ENCODE measurements at places on chromosomes 12 and 14.

- DNase-seq = peak; percentile 77
Measured at GRCh38 chr12:67919406-67919805, 69.8 kb upstream of the IFNG-AS1 start.

DNA sequence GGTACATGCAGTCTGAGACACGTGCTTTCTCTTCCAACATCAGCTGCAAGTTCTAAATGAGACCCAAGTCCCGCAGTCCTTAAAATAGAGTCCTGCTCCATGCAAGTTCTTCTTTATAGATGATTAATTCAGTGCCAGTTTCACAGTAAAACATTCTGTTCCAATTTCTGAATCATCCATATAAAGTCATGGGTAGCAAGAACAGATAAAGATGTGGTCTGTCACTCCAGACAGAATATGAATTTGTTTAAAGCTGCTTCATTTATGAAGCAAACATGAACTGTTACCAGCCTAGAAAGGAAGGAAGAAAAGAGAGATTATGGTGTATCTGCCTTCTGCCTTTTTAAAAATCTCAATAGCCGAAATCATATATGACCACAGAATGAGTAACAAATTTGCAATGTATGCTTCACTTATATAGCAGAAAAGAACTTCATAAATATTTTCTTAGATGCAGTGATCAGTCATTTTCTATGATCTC lies 83.3 kb downstream of the KITLG start:
- DNase-seq = no peak

DNA sequence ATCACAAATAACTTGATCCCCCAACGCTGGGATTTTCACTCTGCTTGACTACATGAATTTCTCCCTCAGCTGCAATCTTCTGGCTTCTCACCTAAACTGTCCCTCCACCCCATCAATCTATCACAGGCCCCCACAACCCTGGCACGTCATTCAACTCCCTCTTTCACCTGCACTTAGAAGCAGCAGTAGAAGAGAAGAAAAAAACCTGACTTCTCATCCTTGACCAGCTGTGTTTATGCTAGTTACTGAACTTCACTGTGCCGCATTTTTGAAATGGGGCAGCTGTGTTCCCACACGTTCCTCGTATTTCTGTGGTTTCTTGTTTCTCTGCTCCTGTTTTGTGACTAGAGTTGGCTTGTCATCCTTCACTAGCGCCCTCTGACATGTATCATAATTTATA lies 35.0 kb downstream of the ITPR2 start:
- DNase-seq = no peak

- no peak for DNase-seq
Measured at GRCh38 chr14:68596701-68597100, 196.2 kb downstream of the ZFP36L1 start.

- DNase-seq = no peak
Measured at GRCh38 chr12:131962069-131962468, 12.3 kb downstream of the EP400 start.

DNA sequence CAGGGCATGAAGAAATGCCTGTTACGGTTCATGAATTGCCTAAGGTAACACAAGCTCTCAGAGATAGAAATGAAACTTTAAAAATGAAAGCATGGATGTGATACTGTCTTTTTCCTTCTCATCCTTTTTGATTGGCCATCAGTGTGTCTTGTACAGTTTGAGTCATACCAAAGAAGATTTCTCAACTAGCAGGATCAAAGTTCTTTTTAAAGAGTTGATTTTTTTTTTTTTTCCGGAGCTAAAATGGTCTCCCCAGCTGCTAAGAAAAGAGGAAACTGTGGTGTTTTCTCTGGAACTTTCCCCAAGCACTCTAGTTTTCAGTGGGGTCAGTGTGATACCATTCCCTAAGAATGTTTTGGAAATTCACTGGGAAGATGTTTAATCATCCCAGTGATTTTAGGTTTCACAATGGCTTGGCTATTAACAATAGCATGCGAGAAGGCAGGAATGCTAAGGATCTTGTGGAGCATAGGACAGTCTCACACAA lies 105.0 kb downstream of the ETNK1 start:
- DNase-seq = peak; percentile 95

- DNase-seq = no peak
Measured at GRCh38 chr12:13229504-13229903, 33.0 kb downstream of the EMP1 start.

DNA sequence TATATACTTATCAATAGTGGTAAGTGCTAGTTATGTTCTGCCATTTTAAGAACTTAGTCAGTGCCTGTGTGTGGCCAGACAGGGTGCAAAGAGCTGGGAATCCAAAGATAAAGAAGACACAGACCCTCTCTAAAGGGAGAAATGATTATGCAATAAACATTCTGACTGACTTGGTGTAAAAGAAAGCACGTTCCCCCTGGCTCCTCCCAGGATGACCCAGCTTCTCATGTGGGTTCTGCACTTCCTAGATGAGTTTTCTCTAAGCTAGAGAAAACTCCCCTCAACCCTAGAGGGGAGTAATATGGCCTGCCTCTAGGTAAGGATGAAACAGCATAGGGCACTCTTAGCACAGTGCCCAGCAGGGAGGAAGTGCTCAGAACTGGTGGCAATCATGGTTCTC lies 231.2 kb downstream of the VRK1 start:
- DNase-seq = no peak

DNA sequence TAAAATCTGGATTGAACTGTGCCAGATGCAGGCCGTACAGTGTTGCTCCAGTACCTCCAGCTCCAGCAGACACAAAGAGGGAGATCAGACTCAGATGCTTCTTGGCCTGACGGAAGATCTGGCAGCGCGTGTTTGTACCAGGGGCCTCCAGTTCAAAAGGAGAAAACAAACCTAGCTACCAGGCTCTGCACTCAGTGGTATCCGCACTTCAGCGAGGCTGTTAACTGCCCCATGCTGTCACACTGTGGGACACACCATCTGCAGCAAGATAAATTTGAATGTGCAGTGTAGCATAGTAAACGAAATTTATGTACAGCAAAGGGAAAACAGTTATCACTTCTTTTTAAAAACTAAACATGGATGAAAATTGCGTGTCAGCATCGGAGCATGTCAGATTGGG lies 5.1 kb downstream of the DYNC1H1 start:
- no peak for DNase-seq

DNA sequence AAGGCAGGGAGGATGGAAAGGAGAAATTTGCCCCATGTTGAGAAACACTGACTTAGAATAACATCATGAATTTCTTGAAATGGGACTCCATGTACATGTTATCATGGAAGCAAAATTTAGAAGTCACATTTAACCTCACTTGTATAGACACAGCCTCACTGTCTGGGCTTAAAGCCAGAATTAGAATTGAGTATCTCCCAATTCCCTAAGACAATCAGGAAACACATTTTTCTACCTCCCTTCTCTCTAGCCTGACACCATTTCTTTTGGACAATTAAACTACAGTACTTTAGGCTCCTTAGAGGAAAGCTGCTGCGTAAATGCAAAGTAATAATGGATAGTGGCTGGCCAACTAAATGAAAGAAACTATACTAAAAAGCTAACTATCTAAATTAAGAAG lies 795.5 kb downstream of the C12orf50 start:
- no peak for DNase-seq

- no peak for DNase-seq
Measured at GRCh38 chr12:3149515-3150307, 72.5 kb downstream of the TSPAN9 start.

GRCh38 chr12:42960087-42960527 lies 370.6 kb upstream of the PRICKLE1 start:
- peak; percentile 93 for DNase-seq

DNA sequence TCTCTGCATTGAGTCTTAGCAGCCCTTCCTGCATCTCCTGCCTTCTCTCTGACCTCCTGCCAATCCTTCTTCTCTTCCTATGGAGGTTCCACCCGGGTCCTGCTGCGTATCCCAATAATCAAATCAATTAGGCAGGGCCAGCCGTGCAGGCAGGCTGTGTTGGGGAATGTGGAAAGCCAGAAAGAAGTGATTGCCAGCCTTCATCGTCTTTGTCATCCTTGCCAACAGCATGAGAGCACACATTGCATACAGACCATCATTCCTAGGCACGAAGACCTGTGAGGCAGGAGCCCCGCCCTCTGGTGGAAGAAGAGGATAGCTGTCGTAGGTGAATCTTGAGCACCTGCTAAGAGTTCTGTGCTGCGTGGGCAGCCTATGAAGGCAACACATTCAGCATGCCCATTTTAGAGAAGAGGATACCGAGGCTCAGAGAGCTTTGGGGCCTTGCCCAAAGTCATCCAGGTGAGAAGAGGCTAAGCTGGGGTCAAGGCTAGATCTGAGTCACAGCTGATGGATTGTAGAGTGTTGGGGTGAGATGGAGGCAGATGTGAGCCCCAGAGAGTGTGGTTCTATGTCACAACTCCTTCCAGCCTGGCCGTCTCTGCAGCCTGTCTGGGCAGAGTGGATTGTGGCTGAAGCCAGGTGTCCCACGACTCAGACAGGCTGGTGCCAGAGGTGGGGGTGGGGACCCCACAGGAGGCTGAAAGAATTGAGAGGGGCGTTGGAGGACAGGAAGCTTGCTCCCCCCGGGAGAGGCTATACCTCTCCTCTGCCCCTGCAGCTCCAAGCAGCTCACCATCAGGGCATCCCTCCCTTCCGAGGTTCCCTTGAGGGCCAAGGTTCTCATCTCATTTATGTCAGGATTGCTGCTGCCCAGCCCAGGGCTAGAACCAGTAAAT lies 12.7 kb downstream of the C14orf132 start:
- no peak for DNase-seq

DNA sequence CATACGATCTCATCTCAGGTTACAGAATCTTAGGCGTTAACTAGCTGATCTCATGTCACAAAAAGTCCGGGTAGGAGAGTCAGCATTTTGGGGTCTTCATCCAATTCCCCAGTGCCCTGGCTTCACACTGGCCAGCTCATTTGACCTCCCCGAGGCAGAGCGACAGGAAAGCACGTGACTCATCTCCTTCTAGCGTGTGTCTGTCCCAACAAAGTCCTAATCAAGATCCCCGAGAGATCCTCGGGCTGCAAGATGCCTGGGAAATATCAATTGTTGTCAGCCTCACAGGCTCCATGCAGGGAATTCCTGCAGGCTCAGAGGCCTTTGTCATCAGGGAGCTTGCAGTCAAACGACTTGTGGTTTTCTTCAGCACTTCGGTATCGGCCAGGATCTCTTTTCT lies 57.5 kb downstream of the ZNF664 start:
- no peak for DNase-seq

- DNase-seq = peak; percentile 88
Measured at GRCh38 chr12:116406529-116406928, 129.0 kb upstream of the MED13L start.

DNA sequence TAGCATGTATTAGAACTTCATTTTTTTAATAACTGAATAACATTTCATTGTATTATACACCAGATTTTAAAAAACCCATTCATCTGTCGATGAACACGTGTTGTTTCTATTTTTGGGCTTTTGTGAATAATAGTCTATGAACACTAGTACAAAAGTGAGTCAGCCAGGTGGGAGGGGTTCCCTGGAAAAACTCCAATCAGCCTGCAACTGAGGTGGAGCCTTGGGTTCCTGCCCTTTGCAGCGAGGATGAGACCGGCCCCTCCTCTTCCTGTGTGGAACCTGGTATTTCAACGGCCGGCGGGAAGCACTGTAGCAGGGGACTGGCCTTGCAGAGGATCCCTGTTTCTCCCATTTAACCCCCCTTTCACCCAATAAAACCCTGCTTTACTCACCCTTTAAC lies 56.1 kb downstream of the LMNTD1 start:
- no peak for DNase-seq

DNA sequence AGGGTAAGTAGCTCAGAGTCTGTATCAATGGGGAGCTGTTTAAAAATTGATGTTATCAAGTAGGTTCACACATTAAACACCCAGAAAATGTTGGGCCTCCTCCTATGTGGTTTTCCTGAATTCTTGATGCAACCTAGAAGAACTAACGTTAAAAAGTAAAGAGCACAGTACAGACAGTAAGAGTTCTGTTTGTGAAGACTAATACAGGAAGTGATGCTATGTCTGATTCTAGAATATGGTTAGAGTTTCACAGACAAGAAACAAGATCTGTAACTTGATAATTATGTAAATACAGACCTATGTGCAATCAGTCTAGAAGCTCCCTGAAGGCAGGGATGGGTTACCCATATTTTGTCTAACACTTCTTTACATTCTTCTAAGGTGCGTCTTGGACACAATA lies 214.9 kb upstream of the BTG1 start:
- DNase-seq = no peak

DNA sequence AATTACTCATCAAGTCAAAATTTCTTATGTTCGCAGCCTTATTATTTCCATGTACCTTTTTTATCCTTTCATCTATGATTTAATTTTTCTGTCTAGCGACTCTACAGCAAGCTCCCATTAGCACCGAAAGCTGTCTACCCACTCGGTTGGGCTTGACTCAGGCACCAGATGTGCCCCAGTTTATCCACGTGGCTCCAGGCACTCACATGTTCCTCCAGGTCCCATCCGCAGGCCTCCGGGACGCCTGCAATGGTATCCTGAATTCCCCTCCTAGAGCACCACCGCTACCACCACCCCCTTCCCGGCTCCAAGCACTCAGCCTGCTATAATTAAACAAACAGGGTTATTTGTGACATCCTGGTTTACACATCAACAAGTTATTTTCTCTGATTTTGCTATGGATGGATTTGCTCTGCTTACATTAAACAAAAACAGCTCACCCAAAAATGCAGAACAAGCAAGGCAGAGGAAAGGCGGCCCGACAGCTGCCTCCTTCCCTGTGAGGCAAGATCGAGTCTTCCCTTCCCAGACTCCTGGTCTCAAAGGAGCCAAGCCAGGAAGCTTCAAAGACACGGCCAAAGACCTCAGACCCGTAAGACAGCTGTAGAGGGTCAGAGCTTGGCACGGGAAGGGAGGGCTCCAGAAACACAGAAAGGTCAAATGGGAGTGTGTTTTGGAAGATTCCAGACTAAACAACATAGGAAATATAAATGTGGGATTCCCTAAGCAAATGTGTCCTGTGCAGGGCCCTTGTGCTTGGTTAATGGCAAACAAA lies 253.8 kb downstream of the TTC8 start:
- no peak for DNase-seq

GRCh38 chr12:6536894-6537579 lies 2.7 kb downstream of the GAPDH start:
- DNase-seq = no peak

DNA sequence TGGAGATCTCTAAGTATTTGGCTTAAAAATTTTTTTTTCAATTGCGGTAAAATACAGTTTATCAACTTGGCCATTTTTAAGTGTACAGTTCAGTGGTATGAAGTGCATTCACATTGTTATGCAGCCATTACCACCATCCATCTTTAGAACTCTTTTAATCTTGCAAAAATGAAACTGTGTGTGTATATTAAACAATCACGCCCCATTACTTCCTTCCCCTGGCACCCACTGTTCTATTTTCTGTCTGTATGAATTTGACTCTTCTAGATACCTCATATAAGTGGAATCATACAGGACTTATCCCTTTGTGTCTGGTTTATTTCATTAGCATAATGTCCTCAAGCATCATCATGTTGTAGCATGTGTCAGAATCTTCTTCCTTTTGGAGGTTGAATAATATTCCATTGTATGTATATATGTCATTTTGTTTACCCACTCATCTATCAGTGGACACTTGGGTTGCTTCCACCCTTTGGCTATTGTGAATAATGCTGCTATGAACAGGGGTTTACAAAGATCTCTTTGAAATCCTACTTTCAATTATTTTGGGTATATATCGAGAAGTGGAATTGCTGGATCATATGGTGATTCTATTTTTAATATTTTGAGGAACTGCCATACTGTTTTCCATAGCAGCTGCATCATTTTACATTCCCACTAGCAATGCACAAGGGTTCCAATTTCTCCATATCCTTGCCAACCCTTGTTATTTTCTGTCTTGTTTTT lies 62.9 kb downstream of the SAMD4A start:
- no peak for DNase-seq

- no peak for DNase-seq
Measured at GRCh38 chr12:85683051-85683450, 153.2 kb downstream of the RASSF9 start.

- no peak for DNase-seq
Measured at GRCh38 chr14:38929416-38929815, 173.6 kb downstream of the SEC23A start.
